ENCODE measurements at places on chromosomes 3 and 15.

DNA sequence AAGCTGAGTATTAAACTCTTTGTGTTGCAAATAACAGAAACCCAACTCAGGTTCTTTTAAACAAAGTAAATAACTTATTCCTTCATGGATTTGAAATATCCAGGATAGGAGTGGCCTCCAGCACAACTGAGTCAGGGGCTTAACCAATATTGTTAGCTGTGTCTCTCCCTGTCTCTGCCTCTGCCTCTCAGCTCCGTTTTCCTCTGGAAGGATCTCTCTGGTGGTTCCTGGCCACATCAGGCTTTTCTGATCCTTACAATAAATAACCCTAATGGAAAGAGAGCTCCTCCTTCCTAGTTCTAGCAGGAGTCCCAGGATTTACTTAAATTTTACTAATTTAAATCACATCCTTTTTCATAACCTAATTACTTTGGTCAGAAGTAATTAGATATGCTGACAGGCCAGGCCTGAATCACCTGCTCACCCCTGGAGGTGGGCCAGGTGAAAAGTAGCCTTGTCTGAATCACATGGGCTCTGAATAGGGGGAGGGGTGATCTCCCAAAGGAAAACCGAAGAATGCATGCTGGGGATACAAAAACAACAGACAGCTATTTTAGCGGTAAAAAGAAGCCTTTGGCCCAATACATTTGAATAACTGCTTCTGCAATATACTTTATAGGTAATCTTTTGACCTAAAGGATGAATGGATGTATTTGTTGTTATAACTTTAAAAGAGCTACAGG lies 75.4 kb downstream of the REC114 start:
- DNase-seq = no peak

DNA sequence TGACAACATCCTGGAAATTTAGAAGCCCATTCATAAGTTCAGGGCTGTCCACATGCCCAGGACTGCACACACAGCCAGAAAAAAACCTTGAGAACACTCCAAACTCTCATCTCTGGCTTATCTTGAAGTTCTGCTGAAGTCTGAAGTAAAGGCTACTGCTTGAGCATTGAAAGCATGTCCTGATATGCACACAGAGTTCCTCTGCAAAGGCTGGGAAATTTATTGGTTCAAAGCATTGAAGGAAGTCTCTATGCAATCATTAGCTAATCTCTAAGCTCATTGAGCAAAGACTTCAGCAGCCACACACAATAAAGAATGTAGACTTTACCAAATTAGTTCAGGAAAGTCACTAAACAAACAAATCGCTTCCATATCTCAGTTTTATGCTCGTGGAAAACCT lies 162.0 kb upstream of the STT3B start:
- DNase-seq = no peak

GRCh38 chr15:29695489-29696167 lies 126.6 kb downstream of the TJP1 start:
- no peak for DNase-seq

- no peak for DNase-seq
Measured at GRCh38 chr3:65039754-65040210, 352.0 kb upstream of the ADAMTS9 start.

GRCh38 chr3:29822071-29822470 lies 541.2 kb downstream of the RBMS3 start:
- DNase-seq = no peak

DNA sequence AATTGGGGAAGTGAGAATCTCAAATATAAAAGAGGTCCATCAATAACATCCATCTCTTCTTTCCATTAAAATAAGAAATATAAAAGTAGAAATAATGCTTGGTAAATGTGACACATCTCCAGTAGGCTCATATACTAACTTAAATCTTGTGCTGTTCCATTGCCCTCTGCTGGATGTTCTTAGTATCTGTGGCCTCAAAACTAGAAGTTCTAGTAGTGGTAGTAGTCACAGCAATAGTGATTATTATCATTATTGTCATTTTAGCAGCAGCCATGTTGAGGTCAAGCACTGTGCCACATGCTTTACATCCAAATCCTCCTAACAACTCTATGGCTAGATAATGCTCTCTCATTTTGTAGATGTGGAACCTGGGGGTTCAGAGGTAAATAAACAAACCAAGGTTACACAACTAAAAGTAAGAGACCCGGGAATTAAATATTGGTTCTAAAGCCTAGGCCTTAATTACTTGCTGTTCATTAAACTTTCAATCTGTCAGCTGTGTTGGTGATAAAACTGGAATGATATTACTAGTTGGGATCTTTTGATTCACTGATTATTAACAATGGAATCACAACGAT lies 20.2 kb upstream of the BTLA start:
- DNase-seq = peak; percentile 68

- no peak for DNase-seq
Measured at GRCh38 chr3:195893516-195893915, 14.8 kb downstream of the TNK2 start.

GRCh38 chr3:52721002-52721729 lies 15.3 kb downstream of the SPCS1 start:
- DNase-seq = no peak

- DNase-seq = no peak
Measured at GRCh38 chr15:52733088-52733487, 53.9 kb upstream of the ATOSA start.

All from GM12878 (cell line).